Activated CD4-positive, alpha-beta T cell treated with anti-CD3 and anti-CD28 coated beads, Interleukin-2, amount 10 ng/mL, durations not matched to agents 7 days and 5 days (primary cell): ENCODE measurements at places on chromosomes 13 and 19. TPM values are rescaled to one million over a fixed set of nuclear protein-coding genes. Genes with fewer than 3 reads are reported as not detected.

- peaks cover 8% of the 10 kb centered on the region for H3K36me3 ChIP-seq
- H3K27ac ChIP-seq: peak overlapping the region; percentile 26
- DNase-seq: no peak
Observed at GRCh38 chr13:42497798-42498197, 76.2 kb upstream of the TNFSF11 start.

GRCh38 chr19:18772620-18773587, 18.2 kb downstream of the COMP start:
- H3K36me3 ChIP-seq: no peaks in the 10 kb centered on the region
- H3K27ac ChIP-seq: no peak overlapping the region
- peaks cover 2% of the 10 kb centered on the region for H3K27me3 ChIP-seq
- H3K4me1 ChIP-seq: no peaks in the 10 kb centered on the region
- no peak for DNase-seq

DNA sequence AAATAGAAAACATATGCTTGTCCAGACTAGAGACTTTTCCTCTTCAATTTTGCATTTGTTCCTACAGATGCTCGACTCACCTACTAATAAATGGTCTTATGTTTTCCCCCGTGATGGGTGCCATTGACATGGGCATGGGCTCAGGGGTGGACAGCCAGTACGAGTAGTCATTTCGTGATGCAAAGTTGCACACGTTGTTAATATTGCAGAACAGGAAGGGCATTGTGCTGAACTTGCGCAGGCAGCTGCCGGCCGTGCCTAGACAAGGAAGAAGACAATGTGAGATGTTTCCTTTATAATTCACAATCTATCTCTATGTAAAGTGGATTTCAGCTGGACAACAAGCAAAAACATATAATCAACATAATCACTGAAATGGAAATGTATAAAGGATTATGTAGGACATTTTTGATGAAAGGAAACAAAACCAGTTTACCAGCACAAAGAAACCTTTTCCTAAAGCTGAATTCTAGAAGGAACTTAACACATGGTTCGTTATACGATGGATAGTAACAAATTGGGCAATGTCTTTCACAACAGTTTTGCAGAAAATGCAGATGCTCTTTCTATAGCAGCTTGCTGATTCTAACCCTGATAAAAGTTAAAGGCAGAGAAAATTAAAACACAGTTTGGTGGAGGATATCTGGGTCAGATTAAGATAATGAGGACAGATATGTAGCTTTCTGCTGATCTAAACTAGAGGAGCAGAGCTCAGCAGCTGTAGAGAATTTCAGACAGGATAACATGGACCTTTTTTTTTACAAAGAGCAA, 145.7 kb downstream of the COL4A1 start:
- no peaks in the 10 kb centered on the region for H3K36me3 ChIP-seq
- H3K4me3 ChIP-seq: no peak overlapping the region
- H3K27ac ChIP-seq: no peak overlapping the region
- peaks cover 4% of the 10 kb centered on the region for H3K27me3 ChIP-seq
- peaks cover 7% of the 10 kb centered on the region for H3K4me1 ChIP-seq
- DNase-seq: no peak

GRCh38 chr19:35347171-35347929, at the start of gene FFAR1:
Gene FFAR1, plus strand, starts transcription at chr19:35347902. Its CDS starts 3,650 bp downstream, at chr19:35351552.
- H3K27me3 ChIP-seq: peaks cover 3% of the 10 kb centered on the region
- H3K4me1 ChIP-seq: peaks cover 37% of the 10 kb centered on the region
- peak; percentile 51 for DNase-seq
- H3K27ac ChIP-seq: peak within 1 kb of the TSS; percentile 51
- H3K36me3 ChIP-seq: no peaks in the 10 kb centered on the region
- H3K4me3 ChIP-seq: peak within 1 kb of the TSS; percentile 40

The CPB2 gene
- not detected for total RNA-seq

The CATSPERD gene
- not detected for total RNA-seq

The CLEC11A gene
- 1.5 TPM for total RNA-seq

The ADAMTSL5 gene
- 5.4 TPM for total RNA-seq

The GZMM gene
- 44.5 TPM for total RNA-seq
